ENCODE measurements at places on chromosomes 5 and 9.

DNA sequence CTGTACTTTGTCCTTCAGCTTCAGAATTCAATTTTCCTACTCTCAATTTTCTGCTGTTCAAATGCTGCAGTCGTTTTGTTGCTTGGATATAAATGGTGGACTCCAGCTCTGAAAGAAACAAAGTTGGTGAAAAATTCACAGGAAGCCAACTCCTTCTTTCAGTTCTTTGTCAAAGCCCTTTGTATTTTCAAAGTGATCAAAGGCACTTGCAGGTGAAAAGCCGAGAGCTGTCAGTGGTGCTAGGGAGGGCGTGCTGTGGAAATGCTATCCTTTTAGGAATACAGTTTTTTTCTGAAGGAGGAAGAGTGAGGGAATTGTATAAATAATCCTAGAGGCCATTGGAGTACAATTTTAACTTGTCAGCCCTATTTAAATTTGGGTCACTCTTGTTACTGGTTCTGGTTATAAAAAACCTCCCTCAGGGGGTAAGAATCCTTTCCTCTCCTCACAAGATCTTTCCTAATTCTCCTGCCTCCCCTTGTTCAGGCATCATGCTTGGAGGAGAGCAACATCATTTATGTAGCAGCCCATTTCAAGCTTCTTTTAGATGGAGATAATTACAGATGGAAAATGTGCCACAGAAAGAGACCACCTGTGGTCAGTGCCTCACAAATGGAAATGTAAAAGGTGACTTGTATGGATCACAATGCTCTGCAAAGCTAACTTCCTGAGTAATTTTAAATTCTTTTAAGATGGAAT, 62.5 kb upstream of the GHR start:
- DNase-seq, result no peak

GRCh38 chr5:72355706-72356299, 35.6 kb downstream of the PTCD2 start:
- peak; percentile 18 for DNase-seq

GRCh38 chr9:76737154-76737902, 26.9 kb upstream of the PCA3 start:
- DNase-seq, result no peak

DNA sequence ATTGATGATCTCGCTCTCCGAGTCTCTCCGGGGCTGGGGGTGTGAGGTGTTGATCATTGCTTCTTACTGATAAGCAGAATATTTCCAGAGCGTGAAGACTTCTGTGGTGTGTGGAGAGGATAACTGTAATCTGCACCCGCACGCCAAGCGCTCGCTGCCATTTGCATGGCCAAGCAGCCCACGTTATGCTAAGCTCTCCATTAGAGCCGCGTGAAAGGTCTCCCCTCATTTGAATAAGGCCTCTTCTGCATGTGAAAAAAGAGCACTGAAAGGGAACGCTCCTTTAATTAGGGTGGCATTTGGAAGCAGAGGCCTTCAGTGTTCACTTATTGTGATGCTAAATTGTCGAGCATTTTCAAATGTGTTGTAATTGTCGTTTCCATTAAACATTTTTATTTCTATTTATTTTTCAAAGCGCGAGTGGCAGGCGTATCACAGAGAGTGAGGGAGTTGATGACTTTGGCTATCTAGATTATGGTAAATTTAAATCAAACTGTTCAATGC, 163.6 kb upstream of the IRX2 start:
- DNase-seq, result no peak

DNA sequence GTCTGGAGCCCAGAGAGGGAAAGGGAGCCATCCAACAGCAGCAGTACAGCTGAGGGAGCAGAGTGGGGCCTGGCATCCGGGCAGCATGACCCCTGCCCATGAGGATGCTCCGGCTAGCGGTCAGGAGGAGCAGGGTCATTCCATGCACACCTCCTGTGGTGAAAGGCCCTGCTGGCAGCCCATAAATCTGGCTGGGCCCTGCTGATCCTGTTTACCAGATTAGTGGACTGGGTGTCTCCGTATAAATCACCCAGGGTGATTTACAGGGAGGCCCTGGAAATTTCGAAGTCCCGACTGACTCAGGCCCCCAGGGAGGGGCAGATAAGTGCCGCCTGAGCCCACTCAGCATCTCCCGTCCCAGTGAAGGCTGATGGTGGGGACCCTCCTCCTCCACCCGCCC, 117.6 kb upstream of the HAND1 start:
- DNase-seq, result no peak

DNA sequence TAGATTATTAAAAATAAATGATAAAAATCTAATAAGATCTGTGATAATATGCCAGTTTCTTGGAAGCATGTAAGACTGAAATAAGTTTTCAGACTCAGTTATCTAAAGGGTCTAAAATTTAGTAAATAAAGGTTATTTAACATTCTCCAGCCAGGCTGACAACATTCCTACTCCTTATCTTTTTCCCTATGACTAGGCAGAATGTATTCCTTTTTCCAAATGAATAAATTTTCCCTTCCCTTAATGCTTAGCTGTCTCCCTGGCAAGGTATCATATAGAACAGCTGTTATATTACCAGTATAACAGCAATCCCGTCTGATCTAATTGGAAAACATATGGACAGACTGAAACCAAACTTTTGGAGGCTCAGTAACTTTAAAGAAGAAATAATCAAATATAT, 13.0 kb downstream of the MEGF9 start:
- DNase-seq, result no peak

GRCh38 chr5:14659821-14660607, 4.5 kb upstream of the OTULIN start:
- no peak for DNase-seq

- no peak for DNase-seq
These were observed 382 bp upstream of the CDKN2B start for GRCh38 chr9:22009506-22009867.

DNA sequence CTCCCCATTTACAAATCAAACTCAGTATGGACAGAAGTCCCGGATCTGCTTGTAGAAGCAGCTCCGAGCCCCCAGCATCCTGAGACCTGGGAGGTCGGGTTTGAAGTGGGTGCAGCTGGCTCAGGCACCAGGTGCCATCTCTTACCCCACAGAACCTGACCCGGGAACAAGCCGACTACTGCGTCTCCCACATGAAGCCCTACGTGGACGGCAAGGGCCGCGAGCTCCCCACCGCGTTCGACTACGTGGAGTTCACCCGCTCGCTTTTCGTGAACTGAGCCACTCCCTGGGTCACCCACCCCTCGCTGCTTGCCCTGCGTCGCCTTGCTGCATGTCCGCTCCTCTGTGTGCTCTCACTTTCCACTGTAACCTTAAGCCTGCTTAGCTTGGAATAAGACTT, 23.6 kb downstream of the DYNC2I2 start:
- DNase-seq, result no peak

- no peak for DNase-seq
These were observed 13.8 kb downstream of the ZNF608 start for GRCh38 chr5:124732428-124733328.

DNA sequence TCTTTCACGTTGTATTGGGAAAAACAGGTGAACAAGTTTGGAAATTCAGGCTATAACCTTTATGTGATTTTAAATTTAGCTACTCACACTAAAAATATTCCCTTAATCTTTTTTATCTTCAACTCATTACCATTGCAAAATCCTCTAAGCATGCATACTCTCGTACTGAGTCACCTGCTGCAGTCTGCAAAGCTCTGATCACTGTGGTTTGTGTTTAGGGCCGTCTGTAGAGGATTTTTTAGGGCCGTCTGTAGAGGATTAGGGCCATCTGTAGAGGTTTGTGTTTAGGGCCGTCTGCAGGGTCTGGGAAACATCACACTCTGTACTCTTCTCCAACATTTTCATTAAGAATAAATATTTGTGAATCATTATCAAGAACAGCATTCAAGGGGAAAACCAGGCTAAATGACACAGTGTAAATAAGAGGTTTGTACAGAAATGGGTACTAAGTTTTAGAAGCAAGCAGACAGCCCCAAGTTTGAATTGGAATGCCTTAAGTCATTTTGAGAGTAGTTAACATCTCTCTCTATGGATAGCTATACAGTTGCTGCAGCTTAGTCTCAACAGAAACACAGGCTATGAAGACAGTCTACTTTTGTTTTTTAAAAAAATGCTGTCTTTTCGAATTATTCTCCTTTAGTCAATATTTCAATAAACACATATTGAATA, 155.0 kb upstream of the TSLP start:
- no peak for DNase-seq

GRCh38 chr5:97046270-97046982, 96.0 kb downstream of the LIX1 start:
- DNase-seq, result peak; percentile 56

GRCh38 chr5:58054018-58054417, 405.9 kb downstream of the PLK2 start:
- no peak for DNase-seq

GRCh38 chr5:172936401-172936800, 22.8 kb upstream of the RPL26L1 start:
- no peak for DNase-seq

DNA sequence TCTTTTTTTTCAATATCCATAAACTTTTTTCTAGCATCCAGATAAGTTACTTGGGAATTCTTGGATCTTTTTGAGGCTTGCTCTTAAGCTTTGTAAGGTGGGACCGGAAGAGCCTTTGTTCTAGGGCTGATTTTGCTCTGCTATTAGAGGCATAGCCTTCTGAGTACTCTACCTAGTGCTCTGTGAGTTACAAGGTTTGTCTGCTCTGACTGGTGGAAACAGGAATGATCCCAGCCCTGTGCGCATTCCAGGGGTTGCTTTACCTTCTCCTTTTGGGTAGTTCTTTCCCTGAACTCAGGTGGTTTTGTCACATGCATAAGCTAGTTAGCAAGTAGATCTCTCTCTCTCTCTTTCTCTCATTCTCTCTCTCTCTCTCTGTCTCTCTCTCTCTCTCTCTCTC, 180.8 kb upstream of the PCSK5 start:
- no peak for DNase-seq

DNA sequence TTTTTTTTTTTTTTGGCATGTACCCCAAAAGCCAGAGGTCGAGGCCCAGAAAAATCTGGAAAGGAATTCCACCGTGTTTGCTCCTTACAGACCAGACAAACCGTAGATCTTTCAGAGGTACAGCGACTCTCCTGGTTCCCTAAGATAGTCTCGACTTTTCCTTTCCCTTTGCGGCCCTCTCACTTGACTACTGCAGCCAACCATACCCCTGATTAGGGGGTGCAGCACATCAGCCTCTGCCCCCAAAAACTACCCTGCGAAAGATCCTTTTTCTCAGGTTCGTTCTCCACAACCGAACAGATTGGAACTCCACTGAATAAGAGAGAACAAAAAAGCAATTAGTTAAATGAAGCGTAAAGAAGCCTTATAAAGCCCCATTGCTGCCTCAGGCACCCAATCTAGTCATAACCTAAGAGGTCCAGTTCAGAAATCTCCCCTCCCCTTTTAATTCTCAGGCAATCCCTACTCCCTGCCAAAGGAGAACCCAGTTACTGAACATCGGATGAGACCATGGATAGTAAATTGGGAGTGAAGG, 379 bp upstream of the TICAM2 start:
- no peak for DNase-seq

DNA sequence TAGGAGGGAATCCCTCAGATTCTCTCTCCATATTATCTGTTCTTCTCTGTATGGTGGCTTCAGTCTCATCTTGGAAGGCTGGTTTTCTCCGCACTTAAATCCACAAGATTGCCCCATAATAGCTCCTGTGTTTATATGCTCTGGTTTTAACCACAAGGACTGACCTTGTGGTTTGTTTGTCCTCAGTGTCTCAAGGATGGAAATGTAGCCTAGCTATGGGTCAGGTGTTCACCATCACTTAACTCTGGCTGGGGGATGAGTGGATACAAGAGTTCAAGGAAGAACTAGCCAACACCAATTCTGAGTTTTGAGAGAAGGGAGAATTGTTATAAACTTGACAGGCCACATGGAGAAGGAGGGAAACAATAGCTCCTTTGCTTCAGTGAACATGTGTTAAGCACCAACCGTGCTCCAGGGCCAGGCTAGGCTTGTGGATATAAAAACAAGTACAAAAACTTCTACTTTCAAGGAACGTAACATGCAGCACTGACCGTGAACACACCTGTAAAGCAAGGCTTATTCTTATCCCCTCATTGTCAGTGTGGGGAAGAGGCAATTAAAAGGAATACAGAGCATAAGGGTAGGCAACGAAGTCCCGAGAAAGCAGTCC, 75.6 kb upstream of the VLDLR start:
- no peak for DNase-seq

GRCh38 chr9:106738109-106738508, 124.9 kb upstream of the ZNF462 start:
- no peak for DNase-seq

DNA sequence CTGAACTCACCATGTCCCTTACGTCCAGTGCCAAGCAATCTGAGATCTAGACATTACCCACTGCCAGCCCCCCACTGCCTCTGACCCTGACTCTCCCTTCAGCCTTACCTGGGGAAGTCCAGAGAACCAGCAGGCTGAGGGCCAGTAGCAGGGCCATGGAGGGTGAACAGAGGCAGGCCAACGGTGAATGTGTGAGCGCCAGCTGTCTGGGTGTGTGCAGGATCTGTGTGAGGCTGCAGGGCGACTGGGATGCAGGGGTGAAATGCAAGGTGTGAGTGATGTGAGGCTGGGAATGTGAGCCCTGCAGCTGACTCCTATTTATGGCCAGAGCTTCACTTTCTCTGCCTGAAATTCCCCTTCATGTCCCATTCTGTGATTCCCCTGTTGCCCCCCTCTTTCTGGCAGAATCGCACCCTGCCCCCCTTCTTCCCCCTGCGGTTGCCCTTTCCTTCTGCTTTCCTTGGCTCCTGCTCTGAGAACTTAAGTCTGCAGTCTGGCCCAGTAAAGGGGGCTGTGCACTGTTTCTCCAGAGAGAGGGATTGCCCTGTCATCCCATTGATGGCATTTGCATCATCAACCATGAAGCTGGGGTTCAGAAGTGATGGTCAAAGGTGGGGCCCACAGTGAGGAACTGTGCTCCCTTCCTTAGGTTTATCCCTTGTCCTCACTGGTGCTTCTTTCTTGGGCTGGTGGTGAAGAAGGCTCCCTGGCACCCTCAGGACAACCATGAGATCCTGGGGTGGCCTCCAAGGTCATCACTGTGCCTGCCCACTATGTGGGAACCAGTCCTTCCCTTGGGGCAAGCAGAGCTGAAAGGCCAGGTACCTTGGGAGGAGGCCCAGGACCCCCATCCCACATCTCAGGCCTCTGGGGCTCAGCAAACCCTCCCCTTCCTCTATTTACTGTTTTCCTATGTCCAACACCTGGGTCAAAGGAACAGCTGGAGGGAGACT, at the start of gene CCL19:
Gene CCL19, minus strand, starts transcription at position 294 of the 953 bp plus-strand sequence. Its CDS starts 137 bp downstream, at position 157.
- peak; percentile 49 for DNase-seq

DNA sequence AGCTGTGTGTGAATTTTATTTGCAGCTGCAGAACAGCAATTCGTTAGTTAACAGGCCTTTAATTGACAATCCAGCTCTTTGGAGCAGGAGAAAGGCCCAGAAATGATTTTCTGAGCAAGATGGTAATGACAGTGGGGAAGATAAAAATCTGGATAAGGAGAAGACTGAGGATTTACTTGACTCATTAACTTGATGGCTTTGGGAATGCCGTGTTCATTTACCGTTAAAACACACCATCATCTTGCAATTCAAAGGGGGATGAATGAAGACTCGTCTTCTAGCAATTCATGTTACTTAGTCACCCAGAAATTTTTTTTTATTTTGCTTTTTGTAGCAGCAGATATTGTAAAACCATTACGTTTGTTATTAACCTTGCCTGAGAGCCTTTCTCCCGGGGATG, 52.0 kb downstream of the PTTG1 start:
- DNase-seq, result no peak

- DNase-seq, result peak; percentile 82
These were observed 39.8 kb downstream of the STARD4 start for GRCh38 chr5:111472579-111472978.

GRCh38 chr5:78895616-78896015, 89.5 kb downstream of the ARSB start:
- no peak for DNase-seq
